Thoracic aorta (tissue), 2 donors: ENCODE measurements at places on chromosomes 11 and 22. TPM values are rescaled to one million over a fixed set of nuclear protein-coding genes. Genes with fewer than 3 reads are reported as not detected.

GRCh38 chr11:134786636-134787035 is 374.6 kb upstream of the B3GAT1 start:
- DNase-seq = no peak

CHRDL2 gene
- total RNA-seq = not detected

TSSK2 gene
- not detected for total RNA-seq

KRTAP5-2 gene
- total RNA-seq = not detected

DNA sequence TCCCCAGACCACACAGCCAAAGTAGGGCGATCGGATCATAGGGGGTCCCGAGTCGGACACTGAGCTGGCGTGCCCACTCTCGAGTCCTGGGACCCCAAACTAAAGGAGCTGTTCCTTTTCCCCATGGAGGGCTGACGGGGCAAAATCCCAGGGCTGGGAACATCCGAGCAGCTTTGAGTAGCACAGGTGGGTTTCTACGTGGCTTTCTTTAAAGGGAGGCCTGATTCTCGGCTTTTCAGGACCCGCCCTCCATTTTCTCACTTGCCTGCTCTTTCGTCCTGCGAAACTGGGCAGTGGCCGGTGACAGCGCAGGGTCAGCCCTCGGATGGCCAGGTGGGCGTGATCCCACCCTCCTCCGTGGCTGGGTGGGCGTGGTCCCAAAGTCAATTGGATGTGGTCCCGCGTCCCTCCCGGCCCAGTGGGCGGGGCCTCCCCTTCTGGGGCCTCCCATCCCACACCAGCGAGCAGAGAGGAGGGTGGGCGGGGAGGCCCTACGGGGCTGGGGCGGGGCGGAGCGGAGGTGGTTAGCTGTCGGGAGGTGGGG is 17.5 kb upstream of the TXNRD2 start:
- DNase-seq = peak; percentile 59

- no peak for DNase-seq
Observed at GRCh38 chr22:17133137-17133536, 12.0 kb upstream of the TMEM121B start.

DNA sequence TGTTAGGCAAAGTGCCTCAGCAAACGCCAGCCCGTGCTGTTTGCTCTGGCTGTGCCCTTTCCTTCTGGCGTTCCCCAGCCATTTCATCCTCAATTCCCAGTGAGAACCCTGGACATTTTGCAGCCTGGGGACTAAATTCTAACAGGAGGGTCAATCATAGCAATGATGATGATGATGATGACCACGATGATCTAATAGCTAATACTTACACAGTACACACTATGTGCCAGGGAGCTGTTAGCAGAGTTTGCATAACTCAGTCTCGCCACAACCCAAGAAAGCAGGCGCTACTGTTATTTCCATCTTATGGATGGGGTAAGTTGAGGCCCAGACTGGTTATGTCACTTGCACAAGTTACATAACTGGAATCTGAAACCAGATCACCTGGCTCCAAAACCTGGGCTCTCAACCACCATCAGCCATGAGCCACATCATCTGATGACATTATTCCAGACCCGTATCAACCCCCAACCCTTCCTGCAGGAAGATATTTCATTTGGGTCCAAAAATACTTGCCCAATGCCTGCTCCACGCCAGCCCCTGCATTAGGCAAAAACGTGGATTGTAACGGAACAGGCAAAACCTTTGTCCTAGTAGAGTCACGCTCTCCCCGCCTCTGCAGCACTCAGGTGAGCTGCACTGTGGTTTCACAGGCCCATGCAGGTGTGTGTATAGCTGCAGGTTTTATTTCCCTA is 132.6 kb upstream of the SERPIND1 start:
- DNase-seq = no peak

GRCh38 chr11:57513911-57514537 is 1.5 kb downstream of the SLC43A1 start:
- DNase-seq = no peak

GSTT2B gene
- not detected for total RNA-seq

INPP5J gene
- 2.3 TPM for total RNA-seq

LUZP2 gene
- not detected for total RNA-seq

GRAP2 gene
- 1.8 TPM for total RNA-seq

DNA sequence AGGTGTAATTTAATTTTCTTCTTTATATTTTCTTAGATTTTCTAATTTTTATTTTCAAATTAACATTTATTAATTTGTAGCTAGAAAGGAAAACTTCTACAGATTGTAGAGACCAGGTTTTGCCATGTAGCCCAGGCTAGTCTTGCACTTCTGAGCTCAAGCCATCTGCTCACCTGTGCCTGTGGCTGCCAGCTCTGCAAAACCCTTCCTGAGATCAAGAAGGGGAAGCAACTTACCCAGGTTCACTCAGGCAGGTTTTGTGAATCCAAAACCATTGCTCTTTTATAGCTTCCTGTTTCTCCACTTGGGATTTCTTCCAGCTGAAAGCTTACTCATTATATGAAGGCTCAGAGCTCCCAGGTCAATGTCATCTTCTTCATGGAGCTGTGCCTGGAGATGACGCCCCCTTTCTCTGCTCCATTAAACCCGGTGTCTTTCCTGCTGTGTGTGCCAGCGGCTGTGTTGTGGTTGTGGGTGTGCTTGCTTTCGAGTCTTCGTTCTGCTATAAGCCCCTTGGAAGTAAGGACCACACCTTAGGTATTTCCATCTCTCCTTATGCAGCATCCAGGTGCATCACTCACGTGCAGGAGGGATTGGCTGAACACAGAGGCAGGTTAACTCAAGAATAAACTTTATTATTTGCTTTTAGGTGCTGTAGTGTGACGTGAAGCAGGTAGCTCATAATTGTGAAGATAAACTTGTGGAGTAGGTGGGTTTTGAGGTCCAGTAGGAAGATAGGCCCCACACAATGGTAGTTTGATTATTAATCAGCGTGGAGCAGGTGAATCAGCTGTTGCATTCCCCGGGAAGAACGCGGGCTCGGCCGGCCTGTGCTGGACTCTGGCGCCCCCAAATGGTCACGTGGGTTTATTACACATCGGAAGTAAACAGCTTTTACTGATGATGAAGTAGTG is 42.2 kb upstream of the INCENP start:
- DNase-seq = peak; percentile 43

GRCh38 chr11:18501629-18502028 is 25.1 kb downstream of the TSG101 start:
- no peak for DNase-seq

GRCh38 chr11:114762408-114762807 is 84.1 kb downstream of the NXPE2 start:
- no peak for DNase-seq

GRCh38 chr11:75421902-75422247 is 11.1 kb downstream of the KLHL35 start:
- no peak for DNase-seq

GRCh38 chr11:86360775-86361395 is 13.8 kb upstream of the CCDC81 start:
- DNase-seq = no peak

DNA sequence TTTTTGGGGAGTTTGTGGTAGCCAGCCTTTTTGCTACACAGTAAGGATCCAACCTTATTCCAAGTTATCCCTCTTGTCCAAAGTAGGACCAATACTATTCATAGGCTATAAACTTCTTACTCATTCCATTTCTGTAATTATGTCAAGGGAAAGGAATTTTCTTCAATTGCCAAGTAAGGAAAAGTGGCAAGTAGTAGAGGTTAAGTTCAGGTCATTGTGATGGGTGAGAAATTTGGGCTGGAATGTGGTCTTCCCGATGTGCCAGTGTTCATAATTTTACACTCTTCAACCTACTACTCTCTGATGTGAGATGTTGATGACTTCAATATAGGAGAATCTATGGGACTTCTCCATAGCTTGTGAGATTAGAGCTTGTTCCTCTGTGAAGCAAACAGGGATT is 648.8 kb downstream of the METTL15 start:
- no peak for DNase-seq

GRCh38 chr11:92154611-92155010 is 70.0 kb upstream of the FAT3 start:
- no peak for DNase-seq

GRCh38 chr11:27972522-27973170 is 135.3 kb downstream of the KIF18A start:
- no peak for DNase-seq
